ENCODE measurements at places on chromosomes 5 and 9. TPM values are rescaled to one million over a fixed set of nuclear protein-coding genes. Genes with fewer than 3 reads are reported as not detected.

The LTC4S gene
- polyA plus RNA-seq, result 18.6 TPM

- DNase-seq, result no peak
Observed at GRCh38 chr9:20417373-20418080, 204.8 kb downstream of the MLLT3 start.

DNA sequence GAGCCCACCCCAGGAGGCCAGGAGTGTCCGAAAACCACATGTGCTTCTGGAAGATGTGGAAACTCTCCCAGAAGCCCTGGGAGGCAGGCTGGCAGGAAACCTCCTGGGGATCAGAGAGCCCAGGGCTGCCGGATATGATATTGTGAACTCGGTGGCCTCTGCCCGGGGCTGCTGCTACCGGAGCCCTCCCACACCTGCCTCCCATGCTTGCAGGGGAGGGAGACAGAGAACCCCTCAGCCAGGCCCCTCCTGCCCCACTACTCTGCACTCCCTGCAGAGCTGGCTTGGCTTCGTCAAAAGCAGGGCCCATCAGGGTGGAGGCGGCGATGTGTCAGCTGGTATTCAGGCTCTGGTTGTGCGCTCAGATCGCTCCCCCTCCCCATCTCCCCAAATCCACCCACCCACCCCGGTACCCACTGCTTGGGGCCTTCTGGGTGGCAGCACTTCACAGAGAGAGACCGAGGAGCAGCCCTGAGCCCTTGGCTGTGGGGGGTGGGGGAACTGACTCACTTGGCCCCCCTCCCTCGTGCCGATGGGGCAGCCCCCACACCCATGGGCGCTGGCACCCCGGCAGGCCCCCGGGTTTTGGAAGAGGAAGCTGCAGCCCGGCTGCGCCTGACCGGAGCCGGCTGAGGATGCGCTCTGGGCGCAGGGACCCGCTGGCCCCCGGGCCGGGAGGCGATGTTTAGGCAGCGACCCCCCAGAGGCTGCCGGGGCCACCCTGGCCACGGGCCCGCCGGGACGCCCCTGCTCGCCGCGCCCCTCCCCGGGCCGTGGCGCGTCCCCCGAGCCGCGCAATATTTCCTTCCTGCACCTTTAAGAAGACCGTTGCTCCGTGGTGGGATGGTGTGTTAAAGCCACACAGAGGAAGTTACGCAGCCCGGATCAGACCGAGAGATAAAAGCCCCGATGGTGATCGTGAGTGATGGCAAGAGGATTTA lies 786 bp upstream of the NTNG2 start:
- peak; percentile 59 for DNase-seq

GRCh38 chr5:81778642-81779041 lies 27.7 kb upstream of the SSBP2 start:
- DNase-seq, result no peak
